ENCODE measurements at places on chromosomes 2 and 18.

DNA sequence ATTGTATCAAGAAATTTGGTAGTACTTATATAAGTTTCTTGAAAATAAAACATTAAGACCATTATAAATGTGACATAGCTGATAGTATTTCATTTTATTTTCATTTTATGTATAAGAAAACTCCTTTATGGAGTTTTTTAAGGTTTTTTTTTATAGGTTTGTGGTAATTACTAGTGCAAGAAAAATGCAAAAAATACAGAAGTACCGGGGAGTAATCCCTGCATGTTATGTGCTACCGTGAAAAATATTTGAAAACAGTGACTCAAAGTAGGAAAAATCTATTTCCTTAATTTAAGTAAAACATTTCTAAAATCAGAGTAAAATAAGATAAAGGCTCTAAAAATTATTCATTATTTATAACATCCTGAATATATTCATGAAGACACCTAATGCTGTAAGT is 21.6 kb downstream of the ZSWIM2 start:
- no peak for DNase-seq

- no peak for DNase-seq
Measured at GRCh38 chr2:72012886-72013574, 134.6 kb downstream of the CYP26B1 start.

DNA sequence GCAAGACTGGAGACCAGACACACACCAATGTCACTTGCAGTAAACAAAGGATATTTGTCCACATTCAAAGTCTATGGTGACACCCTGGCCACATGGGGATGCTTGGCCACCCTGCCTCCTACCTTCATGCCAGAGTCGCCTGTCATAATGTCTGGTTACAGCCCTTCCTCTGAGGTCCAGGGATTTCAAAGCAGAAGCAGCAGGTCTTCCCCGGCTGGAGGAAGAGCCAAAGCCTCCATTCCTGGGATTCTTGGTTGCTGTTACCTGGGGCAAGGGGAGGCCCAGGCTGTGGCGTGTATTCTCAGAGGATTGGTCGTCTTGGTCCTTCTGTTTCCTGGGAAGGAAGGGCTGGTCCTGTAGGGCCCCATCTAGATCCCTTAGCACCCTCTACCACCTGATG is 2.3 kb upstream of the ALPP start:
- no peak for DNase-seq

GRCh38 chr18:40357536-40357935 is 1597.5 kb upstream of the PIK3C3 start:
- no peak for DNase-seq

- no peak for DNase-seq
Measured at GRCh38 chr2:86634352-86634751, 10.7 kb upstream of the RNF103 start.

- no peak for DNase-seq
Measured at GRCh38 chr2:113686537-113686936, 59.5 kb downstream of the RABL2A start.

- no peak for DNase-seq
Measured at GRCh38 chr2:6077585-6077984, 385.4 kb downstream of the SOX11 start.

DNA sequence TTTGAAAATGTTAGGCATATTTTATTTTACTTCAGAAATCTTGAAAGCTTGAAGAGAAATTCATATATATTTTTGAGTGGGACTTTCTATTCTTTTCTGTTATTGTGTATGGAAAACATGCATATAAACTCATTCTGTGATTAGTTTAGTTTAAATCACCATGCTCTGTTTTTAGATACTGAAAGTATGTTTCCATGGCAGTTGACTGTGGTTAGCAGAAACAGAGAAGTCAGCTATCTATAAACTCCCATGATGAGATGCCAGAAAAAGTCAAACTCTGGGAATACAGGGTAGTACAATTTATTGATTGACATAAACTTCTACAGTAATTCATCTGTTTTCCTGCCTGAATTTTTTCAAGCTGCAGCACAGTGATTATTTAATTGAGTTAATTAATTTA is 905.3 kb upstream of the VRK2 start:
- DNase-seq = no peak

DNA sequence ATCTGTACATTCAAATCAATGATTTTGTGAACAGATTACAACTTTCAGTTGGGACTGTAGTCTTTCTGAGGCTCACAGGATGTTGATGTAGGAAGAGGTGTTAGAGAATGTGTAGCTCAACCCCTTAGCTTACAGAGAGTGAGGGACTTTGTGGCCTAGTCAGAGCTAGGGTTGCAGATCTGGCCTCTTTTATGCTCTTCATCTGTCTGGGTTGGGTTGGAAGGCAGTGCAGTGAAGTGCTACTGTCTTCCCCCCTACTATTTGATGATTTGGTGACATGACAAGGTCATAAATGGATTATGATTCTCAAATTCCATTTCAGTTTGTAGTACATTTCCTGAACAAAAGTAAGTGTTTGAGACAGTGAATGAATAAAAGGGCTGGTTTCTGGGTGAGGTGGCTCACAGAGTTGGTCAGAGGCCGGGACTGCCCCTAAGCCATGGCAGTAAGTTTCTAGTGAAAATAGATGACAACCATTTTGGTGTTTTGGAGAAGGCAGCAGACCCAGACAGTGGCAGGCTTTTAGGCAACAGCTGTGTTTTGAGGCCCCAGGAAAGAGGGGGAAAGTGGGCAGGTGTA is 21.6 kb downstream of the MAP4K4 start:
- no peak for DNase-seq

GRCh38 chr18:58042826-58043490 is 1.1 kb upstream of the NEDD4L start:
- peak; percentile 31 for DNase-seq

- no peak for DNase-seq
Measured at GRCh38 chr18:9552191-9552590, 62.2 kb downstream of the PPP4R1 start.

- no peak for DNase-seq
Measured at GRCh38 chr18:40197711-40198110, 1757.3 kb upstream of the PIK3C3 start.

- DNase-seq = no peak
Measured at GRCh38 chr18:5155907-5156287, 41.2 kb downstream of the AKAIN1 start.

DNA sequence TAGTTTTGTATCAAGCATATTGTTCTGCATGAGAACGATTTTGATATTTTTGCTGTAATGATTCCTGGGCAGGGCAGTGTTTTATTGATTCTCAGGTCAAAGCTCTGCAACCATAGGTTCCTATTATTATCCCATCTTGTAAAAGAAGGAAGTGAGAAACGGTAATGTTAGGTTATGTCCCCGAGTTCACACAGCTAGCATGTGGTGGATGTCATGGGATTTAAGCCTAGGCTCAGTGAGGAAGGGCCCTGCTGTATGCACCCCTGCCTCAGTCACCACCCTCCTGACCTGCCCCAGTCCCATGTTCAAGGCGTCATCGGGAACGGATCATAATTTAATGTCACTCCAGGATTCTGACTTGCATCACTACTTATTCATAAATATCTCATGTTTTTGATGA is 10.7 kb downstream of the ACP1 start:
- DNase-seq = no peak

DNA sequence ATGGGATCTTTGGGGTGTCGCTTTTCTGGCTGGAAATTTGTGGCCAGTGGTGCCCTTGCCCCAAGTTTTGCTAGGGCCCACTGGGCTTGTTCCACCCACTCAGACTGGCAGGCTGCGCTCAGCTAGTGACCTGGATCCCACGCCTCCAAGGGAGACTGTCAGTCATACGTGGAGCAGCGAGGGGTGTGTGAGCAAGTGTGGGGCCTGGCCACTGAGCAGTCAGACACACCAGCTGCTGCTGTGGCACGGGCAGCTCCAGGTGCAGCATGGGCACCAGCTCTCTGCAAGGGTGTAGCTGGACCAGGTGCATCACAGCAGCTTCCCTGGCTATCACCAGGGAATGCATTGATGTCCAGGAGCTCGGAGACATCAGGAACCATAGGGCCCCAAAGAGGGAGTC is 327.0 kb downstream of the NR4A2 start:
- no peak for DNase-seq

DNA sequence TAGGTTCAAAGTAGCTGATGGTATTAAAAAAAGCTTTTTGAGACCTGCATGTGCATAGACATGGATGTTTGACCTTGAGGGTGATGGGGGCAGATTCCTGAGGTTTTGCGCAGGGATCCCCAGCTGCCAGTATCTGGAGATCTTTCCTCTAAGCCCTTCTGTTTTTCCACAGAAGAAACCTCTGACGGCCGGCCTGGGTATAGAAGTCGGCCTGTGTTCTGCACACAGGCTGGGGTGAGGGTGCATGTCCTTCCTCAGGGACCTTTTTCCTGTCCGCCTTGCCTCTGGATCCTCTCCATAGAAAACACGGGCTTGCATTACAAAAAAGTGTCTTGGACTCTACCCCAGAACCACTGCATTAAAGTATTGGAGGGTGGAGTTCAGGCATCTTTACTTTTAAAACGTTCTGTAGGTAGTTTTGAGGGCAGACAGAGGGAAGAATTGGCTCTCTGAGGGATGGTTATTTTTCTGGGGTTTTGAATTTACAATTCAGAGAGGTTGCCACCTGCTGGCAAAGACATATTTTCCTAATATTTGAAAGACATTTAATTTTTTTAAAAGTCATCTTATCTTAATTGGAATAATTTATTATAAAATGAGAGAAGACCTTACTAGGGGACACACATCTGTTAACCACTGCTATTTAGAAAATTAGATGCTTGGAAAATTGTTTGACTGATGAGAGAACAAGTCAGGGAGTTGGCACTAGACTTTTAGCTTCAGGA is 350.6 kb downstream of the DCDC2C start:
- DNase-seq = peak; percentile 13

DNA sequence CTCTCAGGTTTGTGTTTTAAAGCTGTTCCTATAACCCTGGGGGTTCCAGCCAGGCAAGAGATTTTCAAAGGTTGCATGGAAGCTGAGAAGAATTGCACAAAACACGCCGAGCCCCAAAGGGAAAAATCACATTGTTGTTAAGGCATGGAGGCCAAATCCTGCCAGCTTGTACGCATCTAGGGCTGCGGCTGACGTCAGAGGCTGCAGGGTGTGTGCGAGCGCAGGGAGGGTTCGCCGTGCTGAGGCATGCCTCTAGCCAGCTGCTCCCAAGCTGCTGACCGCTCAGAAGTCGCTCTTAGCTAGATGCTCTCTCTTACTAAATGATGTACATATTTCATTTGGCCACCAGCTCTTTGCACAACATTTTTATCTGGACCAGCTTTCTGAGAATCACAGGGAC is 191.8 kb downstream of the LPIN1 start:
- no peak for DNase-seq

- no peak for DNase-seq
Measured at GRCh38 chr18:71450257-71450656, 1093.9 kb downstream of the CBLN2 start.

DNA sequence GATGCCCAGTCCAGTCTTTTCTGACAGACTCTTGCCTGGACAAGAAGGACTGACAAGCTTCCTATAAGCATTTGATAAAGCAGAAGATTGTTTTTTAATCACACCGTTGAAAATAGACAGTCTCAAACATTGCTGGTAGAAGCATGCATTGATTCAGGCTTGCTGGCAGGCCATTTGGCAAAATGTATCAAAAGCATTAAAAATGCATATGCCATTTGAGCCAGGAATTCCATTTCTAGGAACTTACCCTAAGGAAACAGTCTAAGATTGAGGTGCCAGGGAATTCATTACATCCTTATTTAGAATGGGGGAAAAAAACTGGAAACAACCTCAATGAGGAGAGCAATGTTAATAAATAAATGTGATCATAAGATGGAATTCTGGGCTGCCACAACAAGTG is 20.7 kb downstream of the LGALSL start:
- no peak for DNase-seq

GRCh38 chr2:145169285-145169684 is 649.4 kb upstream of the ZEB2 start:
- no peak for DNase-seq

DNA sequence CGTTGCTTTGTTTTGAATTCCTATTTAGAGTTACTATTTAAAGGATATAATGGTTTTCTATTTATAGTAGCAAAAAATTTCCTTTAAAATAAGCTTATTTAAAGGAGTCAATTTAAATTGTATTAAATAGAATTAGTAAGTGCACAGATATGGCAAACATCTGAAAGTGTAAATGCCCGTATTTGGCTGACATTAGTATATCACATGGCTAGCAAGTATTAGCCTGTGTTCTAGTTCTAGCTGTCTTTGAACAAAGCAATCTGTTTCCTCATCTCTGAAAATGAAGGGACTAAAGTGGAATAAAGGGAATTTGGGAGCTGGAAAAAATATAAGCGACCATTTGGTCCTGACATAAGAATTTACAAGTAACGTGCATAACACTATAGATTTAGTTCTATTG is 32.2 kb downstream of the PELI1 start:
- DNase-seq = no peak

- no peak for DNase-seq
Measured at GRCh38 chr2:96105152-96105915, 11.0 kb downstream of the ADRA2B start.

GRCh38 chr18:45503990-45504389 is 111.3 kb upstream of the SLC14A2 start:
- DNase-seq = no peak

DNA sequence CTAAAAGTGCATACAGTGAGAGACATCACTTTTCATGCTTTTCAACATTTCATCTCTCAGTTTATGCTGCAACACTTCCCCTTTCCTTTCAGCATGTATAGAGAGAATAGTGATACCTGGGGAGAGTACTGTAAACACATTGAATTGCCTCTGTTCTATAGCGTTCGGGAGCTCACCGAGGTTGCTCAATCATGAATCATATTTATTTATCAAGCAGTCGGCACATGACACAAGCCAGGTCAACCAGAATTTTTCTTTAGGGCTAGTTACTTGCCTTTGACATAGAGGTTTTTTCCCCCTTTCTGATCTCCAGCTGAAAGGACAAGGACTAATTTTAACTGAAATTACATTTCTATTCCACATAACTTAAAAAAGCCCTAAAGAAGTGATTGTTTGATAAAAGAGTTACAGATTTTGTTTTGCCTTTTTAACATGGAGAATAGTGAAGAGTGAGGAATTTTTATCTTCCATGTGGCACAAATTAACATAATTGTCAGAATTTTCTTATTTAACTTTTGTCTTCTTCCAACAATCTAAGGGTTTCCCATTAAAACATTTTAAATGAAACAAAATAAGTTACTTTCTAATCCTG is 690.9 kb upstream of the TMEFF2 start:
- no peak for DNase-seq

DNA sequence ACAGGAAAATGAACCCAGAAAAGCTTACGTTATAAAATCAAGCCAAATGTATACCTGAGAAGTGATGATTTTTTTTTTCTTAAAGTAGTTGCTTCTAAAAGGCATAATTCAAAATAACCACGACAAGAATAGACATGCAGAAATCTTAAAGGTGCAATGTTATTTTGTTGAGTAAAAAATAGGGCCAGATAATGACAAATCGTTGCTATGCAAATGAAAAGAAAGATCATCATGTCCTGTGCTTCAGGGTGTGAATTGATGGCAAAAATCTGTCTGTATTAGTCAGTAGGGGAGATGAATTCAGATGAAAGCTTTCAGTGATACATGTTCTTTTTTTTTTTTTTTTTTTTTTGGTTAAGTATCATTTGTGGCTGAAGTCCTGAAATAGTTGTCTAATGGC is 24.0 kb downstream of the LYPD6B start:
- no peak for DNase-seq
